ENCODE measurements at places on chromosomes 7 and 10.

DNA sequence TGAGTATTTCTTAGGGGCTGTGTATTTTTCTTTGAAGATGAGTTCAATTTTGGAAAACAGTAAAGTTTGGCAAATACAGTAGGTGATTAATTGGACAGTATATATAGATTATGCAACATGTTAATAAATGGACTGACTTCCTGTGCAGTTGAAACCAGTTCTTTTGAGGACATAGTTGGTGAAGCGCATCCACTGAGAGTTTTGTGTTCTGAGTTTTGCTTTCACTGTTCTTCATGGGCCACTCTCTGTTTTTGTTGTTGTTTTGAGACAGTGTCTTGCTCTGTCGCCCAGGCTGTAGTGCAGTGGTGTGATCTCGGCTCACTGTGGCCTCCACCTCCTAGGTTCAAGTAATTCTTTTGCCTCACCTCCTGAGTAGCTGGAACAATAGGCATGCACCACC lies 109.0 kb downstream of the SDHAF3 start:
- DNase-seq: no peak

GRCh38 chr7:2873686-2874551 lies 29.8 kb upstream of the GNA12 start:
- DNase-seq: no peak

GRCh38 chr10:101616415-101617101 lies 28.4 kb downstream of the DPCD start:
- no peak for DNase-seq

GRCh38 chr7:155874010-155874409 lies 61.7 kb upstream of the SHH start:
- DNase-seq: no peak

GRCh38 chr7:38492010-38492409 lies 139.2 kb downstream of the AMPH start:
- DNase-seq: no peak
